ENCODE measurements at places on chromosomes 11 and 22. TPM values are rescaled to one million over a fixed set of nuclear protein-coding genes. Genes with fewer than 3 reads are reported as not detected.

DNA sequence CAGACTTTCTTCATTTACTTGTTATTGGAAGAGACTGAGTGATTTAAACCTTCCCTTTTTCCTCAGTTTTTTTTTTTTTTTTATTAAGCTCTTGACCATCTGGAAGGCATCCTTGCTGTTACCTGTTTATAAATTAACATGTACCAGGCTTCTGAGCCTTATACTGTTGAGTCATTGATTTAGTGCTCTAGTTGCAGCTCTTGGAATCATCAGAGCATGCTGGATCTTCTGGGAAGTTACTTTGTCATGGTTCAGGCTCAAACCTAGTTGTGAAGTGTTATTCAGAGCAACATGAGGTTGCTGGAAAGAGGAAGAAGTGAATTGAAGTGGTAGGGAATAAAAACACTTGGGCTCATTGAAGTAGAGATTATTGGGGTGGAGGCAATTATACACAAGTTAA is 6.3 kb downstream of the ZDHHC5 start:
- DNase-seq, result no peak

DNA sequence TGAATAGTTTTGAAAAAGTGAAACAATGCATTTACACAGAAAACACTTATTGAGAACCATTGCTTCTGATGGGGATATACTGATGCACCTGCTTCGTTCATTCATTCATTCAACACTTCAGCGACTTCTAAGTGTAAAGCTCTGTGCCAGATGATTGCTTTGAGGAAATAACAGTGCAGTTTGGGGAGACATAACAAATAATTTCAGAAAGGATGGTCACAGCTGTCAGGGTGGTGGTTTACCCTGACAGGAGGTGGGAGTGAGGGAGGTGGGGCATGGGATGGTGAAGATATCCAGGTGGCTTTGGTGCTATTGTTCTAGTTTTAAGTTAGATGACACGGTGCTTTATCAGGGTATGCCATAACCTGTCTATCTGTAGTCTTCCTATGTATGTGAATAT is 344.1 kb downstream of the LARGE1 start:
- no peak for DNase-seq

GRCh38 chr11:129295746-129296145 is 79.9 kb upstream of the BARX2 start:
- no peak for DNase-seq

The RFPL1 gene
- total RNA-seq, result not detected

- DNase-seq, result no peak
Observed at GRCh38 chr11:83549984-83550667, 264.0 kb upstream of the CCDC90B start.

The B3GAT1 gene
- 18.2 TPM for total RNA-seq

- no peak for DNase-seq
Observed at GRCh38 chr22:30889996-30890480, 78.5 kb downstream of the MORC2 start.

The APOA5 gene
- total RNA-seq, result not detected

GRCh38 chr11:11569936-11570491 is 51.8 kb downstream of the GALNT18 start:
- peak; percentile 29 for DNase-seq

DNA sequence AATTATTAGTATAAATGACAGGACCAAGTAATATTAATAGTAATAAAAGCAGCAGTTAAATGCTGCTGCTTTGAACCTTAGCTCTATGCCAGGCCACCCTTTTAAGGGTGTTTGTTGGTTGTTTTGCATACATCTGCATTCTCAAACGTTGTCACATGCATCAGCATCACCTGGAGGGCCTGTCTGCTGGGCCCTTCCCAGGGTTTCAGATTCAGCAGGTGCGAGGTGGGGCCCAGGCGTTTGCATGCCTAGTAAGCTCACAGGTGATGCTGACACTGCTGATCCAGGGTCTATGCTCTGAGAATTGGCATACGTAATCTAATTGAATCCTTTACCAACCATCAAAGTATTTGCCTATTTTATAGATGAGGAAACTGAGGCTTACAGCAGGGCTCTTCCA is 246.5 kb downstream of the CADM1 start:
- DNase-seq, result no peak

The C11orf86 gene
- not detected for total RNA-seq

The H19 gene
- total RNA-seq, result not detected

DNA sequence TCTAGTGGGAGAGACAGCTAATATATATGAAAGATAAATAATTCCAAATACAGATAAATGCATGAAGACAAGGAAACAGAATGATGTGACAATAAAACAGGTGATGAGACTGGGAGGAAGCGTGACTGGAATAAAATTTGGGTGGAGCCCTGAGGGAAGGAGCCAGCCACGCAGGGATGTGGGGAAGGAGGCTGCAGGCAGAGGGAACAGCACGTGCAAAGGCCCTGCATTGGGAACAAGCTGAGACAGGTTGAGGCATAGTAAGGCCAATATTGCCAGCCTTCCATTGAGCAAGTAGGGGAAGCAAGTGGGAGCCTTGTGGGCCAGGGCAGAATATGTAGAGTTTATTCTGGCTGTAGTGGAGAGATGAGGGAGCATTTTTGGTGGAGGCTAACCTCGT is 107.5 kb upstream of the CRYBB3 start:
- no peak for DNase-seq

DNA sequence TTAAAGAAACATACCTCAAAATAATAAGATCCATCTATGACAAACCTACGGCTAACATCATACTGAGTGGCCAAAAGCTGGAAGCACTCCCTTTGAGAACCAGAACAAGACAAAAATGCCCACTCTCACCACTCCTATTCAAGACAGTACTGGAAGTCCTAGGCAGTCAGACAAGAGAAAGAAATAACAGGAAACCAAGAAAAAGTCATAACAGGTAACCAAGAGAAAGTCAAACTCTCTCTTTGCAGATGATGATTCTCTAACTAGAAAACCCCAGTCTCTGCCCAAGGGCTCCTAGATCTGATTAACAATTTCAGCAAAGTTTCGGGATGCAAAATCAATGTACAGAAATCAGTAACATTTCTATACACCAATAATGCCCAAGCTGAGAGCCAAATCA is 35.6 kb downstream of the TMEM123 start:
- DNase-seq, result no peak

The OR5AP2 gene
- not detected for total RNA-seq

The FAM227A gene
- 2.5 TPM for total RNA-seq

Data from endothelial cell (in vitro differentiated cells).